Forelimb muscle (tissue), 1 donor: ENCODE measurements at places on chromosomes 1 and 21.

DNA sequence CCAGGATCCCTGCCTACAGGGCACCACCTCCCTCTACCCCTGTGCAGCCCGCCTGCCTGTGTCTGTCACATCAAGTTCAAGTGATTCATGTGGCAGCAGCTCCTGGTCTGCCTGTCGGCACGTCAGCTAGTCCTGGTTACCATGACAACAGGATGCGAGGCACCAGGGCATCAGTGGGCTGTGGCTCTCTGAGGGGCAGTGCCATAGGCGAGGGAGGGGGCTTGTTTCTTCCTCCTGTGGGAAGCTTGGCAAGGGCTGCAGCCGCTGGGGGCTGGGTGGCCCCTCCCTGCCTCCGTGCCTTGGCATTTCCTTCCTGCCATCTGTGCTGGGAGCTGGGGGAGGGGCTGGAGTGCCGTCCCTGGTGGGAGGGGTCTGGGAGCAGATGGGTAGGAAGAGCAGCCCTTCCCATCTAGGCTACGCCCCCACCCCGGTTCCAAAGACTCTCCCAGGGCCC lies 43.1 kb downstream of the FOXO6 start:
- no peak for DNase-seq

GRCh38 chr21:34910396-34910795 lies 138.7 kb downstream of the RUNX1 start:
- DNase-seq, result no peak

- DNase-seq, result no peak
Measured at GRCh38 chr1:8870616-8871538, 7.6 kb downstream of the ENO1 start.

DNA sequence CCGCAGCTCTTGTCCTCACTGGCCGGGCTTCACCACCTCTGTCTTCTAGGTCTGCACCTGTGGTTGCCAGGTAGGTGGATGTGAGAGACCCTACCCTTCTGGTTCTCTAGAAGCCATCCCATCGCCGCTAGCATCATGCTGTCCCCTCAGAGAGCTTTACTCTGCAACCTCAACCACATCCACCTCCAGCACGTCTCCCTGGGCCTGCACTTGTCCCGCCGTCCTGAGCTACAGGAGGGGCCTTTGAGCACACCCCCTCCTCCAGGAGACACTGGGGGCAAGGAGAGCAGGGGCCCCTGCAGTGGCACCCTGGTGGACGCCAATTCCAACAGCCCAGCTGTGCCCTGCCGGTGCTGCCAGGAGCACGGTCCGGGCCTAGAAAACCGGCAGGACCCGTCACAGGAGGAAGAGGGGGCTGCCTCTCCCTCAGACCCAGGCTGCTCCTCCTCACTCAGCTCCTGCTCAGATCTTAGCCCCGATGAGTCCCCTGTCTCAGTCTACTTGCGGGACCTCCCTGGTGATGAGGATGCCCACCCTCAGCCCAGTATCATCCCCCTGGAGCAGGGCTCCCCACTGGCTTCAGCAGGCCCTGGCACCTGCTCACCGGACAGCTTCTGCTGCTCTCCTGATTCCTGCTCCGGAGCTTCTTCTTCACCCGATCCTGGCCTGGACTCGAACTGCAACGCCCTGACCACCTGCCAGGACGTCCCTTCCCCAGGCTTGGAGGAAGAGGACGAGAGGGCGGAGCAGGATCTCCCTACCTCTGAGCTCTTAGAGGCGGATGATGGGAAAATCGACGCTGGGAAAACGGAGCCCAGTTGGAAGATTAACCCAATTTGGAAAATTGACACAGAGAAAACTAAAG lies 1.2 kb downstream of the RUSC1 start:
- DNase-seq, result no peak

DNA sequence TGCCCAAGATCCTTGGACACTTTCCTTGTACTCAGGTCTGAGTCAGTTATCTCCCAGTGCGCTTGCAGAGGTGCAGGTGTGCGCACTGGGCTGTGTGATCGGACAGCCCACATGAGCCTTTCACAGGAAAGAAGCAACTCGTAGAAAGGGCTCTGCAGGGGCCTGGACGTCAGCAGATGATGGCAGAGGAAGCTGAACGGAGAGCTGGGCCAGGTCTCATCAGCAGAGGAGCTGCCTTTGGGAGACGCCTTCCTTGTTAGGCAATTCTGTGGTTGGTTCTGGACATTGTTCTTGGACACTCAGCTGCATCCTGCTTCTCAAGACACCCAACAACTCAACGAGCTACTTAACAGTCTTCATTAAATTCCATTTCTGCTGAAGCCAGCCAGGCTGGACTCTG lies 7.5 kb upstream of the PROK1 start:
- no peak for DNase-seq

GRCh38 chr1:239951511-239952140 lies 140.1 kb upstream of the FMN2 start:
- DNase-seq, result peak; percentile 29

- no peak for DNase-seq
Measured at GRCh38 chr1:14082331-14082730, 382.3 kb downstream of the PRDM2 start.

DNA sequence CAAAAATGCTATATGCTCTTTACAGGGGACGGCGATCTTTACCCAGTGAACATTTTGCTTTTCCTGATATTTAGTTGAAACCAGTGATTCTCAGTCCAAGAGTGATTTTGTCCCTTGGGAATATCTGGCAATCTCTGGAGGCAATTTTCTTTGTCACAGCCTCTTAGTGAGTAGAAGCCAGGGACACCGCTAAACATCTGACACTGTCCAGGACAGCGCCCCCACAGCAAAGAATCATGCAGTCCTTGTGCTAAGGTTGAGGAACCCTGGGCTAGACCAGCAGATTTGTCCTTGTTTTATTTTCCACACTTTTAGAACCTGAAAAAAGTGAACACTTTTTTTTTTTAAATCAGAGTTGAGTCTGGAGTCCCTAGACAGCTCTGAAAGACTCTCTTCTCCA lies 13.1 kb downstream of the EVA1C start:
- no peak for DNase-seq

DNA sequence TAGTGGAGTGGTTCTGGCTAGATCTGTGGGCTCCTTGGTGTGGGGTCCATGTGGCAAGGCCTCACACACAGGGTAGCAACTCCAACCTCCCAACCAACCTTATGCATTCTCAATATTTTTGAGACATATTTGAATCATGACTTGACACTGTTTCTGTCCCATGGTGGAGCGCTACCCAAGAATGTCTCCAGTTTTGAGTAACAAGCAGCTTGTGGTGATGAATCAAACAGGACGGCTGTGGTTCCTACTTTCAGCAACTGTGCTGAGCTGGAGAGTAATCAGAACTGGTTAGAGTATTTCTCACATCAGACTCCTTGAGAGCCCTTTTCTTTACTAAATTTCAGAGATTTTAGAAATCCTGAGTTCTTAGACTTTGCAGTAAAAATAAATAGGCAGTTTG lies 3.1 kb downstream of the LCE3D start:
- DNase-seq, result no peak

DNA sequence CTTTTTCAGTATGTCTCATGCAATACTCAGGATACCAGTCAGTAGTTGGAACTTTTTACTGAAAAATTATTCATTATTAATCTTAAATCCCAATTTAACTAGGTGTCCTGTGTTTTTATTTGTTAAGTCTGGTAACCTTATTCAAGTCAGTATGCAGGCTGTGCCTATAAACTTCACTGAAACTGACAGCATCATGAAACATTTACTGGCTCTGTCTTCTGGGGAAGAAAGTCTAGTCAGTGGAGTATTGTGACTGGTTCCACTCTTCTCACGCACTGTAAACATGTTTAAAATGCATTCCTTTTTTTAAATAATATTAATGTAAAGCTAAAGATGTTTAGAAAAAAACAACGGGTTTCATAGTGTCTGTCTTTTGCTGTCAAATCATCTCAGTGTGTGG lies 739.7 kb downstream of the LTN1 start:
- DNase-seq, result no peak

GRCh38 chr1:8552820-8553397 lies 235.0 kb downstream of the SLC45A1 start:
- no peak for DNase-seq

- DNase-seq, result no peak
Measured at GRCh38 chr1:9300573-9300972, 7.9 kb downstream of the SPSB1 start.

DNA sequence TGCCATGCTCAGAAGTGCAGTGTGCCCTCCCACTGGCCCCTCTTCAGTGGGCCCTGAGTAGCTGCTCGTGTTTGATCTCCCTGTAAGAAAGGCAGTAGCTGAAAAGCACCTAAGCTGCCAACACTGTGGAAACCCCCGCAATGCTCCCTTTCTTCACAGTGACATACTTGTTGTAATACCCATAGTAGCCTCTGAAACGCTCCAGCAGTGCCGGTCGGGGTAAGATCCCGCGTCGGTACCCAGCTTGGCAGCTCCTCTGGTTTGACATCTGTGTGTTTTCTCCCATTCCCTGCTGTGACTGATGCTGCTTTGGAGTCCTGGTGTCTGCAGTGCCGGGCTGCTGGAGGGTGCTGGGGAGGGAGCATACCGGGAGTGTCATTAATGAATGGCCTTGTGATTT lies 3.6 kb downstream of the CHAF1B start:
- no peak for DNase-seq

- no peak for DNase-seq
Measured at GRCh38 chr1:27009601-27010197, 3.0 kb downstream of the TENT5B start.

DNA sequence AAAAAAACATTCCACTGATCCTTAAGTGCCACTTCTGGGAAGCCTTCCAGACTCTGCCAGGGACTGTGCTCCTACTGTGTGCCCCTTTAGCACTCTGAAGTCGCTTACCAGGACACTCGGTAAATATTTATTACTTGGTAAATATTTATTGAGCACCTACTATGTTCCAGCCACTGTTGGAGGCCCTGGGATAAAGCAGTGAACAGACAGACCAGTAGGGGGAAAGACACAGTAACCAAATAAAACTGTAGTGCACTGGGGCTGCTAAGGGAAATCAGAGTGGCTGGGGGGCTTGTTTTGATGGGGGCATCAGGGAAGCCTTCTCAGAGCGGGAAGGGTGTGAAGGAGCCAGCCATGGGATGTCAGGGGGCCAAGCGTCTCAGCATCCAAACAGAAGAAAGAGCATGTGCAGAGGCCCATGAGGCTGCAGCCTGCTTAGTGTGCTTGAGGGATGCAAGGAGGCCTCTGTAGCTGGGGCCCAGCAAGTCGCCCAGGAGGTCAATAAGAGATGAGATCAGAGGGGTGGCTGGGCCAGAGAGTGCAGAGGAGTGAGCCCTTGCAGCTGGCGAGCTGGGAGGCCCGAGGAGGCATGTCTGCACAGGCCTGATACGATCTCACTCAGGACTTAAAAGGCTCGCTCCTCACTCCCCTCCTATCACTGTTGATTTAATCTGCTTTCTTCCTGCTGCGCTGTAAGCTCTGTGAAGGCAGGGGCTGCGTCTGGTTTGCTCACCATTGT lies 28.6 kb downstream of the KAZN start:
- DNase-seq, result no peak

GRCh38 chr1:99829269-99829668 lies 20.9 kb upstream of the AGL start:
- DNase-seq, result no peak

DNA sequence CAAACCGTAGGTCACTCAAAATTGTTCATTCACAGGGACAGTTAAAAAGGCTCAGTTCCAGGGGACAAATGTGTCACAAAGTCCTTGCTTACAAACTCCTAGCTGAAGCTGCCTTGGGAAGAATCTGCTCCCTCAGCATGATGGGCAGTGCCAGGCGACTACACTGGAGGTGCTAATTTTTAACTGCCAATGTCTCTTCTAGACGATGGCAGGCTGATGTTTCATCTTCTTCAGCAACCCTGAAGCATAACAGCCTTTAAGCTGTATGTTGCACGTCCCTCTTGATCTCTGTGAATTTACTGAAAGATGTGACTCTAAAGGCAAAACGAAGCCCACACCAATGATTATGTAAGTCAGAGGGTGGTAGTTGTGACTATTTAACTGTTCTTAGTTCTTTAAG lies 11.3 kb downstream of the COA7 start:
- no peak for DNase-seq

DNA sequence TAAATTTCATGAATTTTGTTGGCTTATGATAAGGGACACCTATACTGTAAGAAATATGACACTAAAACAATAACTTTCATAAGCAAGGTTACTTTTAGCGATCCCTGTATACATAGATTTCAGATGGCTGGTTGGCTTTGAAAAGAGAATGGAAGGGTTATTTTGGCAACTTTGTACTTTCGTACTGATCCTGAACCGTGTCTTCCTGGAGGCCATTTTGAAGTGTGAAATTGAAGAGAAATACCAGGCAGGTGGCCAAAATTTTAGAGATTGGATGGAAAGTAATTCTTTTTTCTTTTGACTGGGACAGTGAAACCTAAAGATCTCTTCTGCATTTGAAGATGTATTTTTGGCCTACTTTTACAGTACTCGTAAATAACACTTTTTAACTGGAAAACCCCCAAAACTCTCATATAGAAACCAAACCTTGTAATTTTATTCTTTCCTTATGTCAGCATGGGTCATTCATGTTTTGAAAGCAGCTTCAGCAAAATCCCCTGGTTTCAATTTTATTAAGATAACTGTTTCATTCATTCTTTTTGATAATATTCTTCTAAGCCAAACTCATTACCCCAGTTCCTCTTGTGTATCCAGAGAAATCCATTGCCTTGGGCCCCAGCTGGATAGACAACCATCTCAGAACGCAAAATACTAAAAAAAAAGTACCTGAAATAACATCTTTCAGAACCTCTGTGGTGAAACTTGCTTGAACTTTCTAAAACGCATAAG lies 38.4 kb upstream of the ZNF281 start:
- no peak for DNase-seq

DNA sequence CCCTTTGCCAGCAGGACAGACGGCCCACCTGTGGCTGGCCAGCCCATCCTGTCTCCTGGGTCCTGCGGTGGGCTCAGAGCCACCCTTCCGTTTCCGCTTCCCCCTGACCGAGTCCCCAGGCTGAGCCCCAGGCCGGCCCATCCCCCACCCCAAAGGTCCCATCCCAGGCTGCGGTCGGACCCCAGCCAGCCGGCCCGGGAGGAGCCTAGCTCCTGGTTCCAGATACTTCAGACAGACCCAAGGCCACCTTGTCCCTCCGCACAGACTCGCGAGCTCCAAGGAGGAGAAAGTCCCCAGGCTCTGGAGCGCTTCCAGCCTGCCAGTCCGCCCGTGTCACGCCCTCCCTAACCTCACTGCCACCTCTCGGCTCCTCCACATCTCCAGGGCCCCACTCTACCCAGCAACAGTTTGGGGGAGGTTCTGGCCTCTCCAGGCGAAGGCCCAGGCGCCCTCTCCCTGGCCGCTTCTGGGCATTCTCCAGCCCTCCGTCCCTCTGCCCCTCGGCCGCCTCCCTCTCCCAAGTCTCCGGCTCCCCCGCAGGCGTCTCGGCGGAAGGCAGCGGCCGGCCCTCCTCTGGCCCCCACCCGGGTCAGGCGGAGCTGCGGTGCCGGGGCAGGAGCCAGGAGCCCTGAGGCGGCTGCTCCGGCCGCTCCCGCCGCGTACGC lies 835 bp downstream of the LRRN2 start:
- no peak for DNase-seq
